Activated CD4-positive, alpha-beta memory T cell treated with anti-CD3 and anti-CD28 coated beads for 36 hours (primary cell): ENCODE measurements at places on chromosomes 12 and 14. TPM values are rescaled to one million over a fixed set of nuclear protein-coding genes. Genes with fewer than 3 reads are reported as not detected.

NT5DC3 gene
- 7.5 TPM for total RNA-seq

LRRC43 gene
- 0.41 TPM for total RNA-seq

KRT3 gene
- not detected for total RNA-seq

LTBP2 gene
- total RNA-seq, result 0.31 TPM

RERGL gene
- total RNA-seq, result not detected

PTPRQ gene
- not detected for total RNA-seq

KRAS gene
- total RNA-seq, result 15.9 TPM

LMO3 gene
- not detected for total RNA-seq

ANKRD33 gene
- total RNA-seq, result not detected

NPAS3 gene
- not detected for total RNA-seq

MANSC1 gene
- 1.9 TPM for total RNA-seq

BEGAIN gene
- total RNA-seq, result 3.4 TPM

RNASE8 gene
- not detected for total RNA-seq

CAPS2 gene
- total RNA-seq, result 2.7 TPM

TBX3 gene
- total RNA-seq, result not detected

KRT72 gene
- 0.17 TPM for total RNA-seq
